ENCODE measurements at places on chromosomes 6 and 20.

DNA sequence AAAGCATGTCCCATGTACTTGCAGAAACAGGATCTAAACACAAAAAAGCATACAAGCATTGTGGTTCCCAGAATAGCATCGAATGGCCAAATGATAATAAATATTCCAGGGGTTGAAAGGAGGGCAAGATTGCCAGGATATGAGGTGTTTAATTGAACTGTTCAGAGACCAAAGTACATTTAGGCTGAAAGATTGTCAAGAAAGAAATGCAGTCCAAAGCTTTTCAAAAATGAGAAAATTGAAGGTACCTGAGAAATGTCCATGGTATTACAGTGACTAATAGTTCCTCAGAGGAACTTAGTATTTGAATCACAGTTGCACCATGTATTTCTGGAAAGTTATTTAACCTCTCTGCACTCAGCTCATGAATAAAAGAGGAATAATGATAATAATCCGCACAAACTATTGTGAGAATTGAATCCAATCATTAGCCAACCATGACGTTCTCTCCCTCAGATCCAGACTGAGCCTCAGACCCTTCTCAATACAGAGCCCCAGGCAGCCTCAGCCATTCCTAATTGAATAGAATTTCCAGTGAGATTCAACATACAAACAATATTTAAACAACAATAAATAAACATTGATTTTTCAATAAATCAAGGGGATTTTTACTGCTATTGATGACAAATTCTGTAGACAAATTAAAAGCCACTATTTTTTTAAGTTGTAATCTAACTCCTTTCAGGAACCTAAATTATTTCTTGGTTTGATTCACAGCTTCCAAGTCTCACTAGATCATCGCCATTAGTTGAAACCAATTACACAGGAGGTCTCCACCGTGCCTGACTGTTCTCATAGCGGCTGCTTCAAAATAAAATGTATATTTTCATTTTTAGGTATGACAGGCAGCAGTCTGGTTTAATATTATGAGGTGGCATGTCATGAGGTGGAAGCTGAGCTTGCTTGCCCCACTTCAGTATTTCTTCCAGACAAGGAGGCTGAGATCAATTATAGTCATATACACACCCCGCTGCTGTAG is 144.3 kb upstream of the TENT5A start:
- DNase-seq = no peak

DNA sequence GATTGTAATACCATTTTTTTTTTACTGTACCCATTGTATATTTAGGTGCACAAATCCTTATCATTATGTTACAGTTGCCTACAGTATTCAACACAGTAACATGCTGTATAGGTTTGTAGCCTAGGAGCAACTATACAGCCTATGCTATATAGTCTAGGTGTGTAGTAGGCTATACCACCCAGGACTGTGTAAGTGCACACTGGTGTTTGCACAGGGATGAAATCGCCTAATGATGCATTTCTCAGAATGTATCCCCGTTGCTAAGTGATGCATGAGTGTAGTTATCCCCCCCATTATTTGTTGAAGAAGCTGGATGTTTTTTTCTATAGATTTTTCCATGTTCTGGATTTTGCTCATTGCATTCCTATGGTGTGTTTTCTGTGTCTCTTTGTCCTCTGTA is 12.9 kb downstream of the RALY start:
- no peak for DNase-seq

GRCh38 chr6:164195278-164195941 is 780.9 kb downstream of the QKI start:
- DNase-seq = no peak

DNA sequence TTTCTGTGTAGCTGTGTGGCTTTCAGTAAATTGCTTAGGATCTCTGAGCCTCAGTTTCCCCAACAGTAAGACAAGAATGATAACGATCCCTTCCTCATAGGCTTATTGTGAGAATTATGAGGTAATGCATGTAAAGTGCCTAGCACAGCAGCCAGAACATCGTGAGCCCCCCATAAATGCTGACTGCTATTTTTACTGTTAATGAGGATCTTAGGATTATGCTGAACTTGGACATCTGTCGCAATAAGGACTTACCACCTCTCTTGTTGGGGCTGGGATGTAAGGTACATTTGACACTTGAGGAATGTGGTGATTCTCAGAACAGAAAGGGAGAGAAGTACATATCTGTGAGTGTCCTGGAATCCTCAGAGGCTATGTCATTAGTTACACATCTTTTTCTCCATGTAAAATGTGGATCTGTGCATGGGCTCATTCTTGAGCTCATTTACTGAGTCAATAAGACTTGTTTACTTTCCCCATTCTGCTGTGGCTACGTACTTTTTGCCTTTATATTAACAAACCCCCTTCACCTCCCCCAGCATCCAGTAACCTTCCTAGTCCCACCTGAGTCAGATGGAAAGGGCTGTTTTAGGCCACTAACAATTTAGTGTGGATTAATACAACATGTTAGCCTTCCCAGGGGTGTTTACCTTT is 64.4 kb upstream of the PLEKHG1 start:
- DNase-seq = no peak

- DNase-seq = no peak
These were observed 6.9 kb upstream of the MANBAL start for GRCh38 chr20:37282556-37282955.

- no peak for DNase-seq
These were observed 2.3 kb upstream of the CITED2 start for GRCh38 chr6:139376604-139377218.

- no peak for DNase-seq
These were observed 72.6 kb downstream of the CDKAL1 start for GRCh38 chr6:20606831-20607230.

DNA sequence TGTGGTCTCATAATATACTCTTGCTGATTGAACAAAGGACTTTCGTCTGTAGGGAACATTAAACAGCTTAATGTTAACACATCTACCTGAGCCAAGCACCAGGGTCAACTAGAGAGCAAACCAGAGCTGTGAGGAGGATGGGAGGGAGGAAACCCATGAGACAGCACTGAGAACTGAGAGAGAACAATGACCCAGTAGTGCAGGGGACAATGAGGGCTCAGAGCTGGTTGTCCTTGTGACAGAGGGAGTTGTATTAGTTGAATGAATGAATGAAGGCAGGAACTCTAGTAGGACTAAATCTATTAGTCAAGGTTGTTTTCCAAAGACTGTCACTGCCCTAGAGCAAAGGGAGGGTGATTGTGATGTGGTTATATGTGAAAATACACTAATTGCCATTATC is 28.2 kb upstream of the GSTA4 start:
- DNase-seq = no peak

GRCh38 chr6:161153725-161154124 is 120.1 kb downstream of the AGPAT4 start:
- no peak for DNase-seq

Data from NCI-H1694 (cell line).